ENCODE measurements at places on chromosomes 4 and X.

DNA sequence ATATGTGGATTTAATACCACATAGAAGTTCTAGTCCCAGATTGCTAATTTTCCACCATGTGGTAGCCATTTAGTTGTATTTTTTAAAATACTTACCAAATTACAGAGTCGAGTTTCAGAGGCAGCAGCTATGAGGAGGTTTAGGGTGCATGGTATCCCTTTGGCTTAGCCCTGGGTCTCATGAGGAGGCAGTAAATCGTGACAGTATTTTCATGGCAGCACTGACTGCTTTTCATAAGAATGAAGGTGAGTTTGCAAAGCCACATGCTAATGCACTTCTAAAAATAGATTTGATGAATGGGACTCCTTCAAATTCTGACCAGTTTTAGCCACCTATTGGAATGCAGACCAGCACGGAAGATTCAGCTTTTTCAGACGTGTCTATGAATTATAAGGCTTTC, 114.0 kb upstream of the FRG1 start:
- DNase-seq = no peak

DNA sequence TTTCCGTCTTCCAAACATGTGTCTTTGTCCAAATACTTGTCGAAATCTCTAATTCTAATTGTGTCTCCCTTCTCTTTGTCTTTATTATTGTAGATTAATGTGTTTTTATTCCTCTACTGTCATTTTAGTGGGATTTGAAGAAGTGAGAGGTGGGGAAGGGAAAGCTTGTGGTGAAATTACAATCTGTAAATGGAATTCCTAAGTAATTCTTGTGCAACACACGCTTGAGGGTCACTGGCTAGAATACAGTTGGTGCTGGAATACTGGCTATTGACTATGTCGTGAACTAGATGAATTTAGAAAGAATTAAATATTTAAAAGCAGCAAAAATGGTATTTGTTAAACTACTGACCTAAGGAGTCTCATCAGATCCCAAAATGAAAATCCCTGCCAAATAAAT, 10.7 kb upstream of the FNIP2 start:
- DNase-seq = no peak

DNA sequence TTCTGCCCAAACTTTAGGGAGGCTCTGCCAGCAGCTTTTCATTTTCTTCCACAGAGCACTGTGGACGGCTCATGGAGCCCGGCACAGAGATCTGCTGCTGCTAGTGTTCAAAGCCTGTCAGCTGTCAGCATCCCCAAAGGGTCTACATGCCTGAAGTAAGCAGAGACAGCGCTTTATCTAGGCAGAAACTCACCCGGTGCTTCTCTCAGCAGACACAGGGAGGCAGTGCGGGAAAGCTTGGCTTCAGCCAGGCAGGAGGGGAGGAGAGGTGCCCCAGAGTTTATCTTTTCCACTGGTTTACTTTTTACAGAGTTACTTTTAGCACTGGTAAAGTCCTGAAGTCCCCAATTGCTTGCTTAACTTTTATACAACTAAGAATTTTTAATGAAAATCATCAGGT, 339.3 kb downstream of the NKX6-1 start:
- no peak for DNase-seq

DNA sequence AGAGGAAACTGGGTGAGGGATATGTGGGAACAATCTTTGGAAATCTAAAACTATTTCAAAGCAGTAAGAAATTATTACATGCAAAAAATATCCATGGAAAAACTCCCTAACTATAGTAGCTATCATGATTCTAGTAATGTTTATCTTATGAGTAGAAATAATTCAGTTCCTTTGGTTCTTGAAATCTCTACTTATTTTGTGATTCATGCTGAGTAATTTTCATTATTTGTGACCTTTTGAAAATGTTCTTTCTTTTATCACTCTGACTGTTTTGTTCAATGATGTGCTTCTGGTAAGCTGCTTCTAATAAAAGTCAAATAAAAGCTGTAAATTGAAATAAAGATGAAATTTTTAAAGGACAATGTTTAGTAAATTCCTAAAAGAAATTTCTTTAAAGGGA, 40.4 kb upstream of the MAGEB10 start:
- no peak for DNase-seq

- DNase-seq = no peak
Observed at GRCh38 chrX:9354918-9355317, 109.9 kb upstream of the TBL1X start.
